ENCODE measurements at places on chromosomes 12 and 14.

DNA sequence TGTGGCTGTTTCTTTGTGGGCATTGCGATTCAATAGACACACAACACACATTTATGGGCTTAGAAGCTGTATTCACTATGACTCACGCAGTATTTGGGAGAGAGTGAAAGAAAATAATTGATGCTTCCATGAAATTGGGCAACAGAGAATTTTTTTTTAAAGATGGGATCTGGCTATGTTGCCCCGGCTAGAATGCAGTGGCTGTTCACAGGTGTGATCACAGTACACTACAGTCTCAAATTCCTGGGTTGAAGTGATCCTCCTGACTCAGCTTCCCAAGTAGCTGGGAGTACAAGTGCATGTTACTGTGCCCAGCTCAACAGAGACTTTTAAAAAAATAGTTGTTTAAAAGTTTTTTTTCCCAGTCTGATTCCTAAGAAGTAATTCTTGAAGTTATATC is 146.3 kb downstream of the APAF1 start:
- DNase-seq: no peak
- H3K27ac ChIP-seq: no peak overlapping the region
- peaks cover 2% of the 10 kb centered on the region for H3K27me3 ChIP-seq

DNA sequence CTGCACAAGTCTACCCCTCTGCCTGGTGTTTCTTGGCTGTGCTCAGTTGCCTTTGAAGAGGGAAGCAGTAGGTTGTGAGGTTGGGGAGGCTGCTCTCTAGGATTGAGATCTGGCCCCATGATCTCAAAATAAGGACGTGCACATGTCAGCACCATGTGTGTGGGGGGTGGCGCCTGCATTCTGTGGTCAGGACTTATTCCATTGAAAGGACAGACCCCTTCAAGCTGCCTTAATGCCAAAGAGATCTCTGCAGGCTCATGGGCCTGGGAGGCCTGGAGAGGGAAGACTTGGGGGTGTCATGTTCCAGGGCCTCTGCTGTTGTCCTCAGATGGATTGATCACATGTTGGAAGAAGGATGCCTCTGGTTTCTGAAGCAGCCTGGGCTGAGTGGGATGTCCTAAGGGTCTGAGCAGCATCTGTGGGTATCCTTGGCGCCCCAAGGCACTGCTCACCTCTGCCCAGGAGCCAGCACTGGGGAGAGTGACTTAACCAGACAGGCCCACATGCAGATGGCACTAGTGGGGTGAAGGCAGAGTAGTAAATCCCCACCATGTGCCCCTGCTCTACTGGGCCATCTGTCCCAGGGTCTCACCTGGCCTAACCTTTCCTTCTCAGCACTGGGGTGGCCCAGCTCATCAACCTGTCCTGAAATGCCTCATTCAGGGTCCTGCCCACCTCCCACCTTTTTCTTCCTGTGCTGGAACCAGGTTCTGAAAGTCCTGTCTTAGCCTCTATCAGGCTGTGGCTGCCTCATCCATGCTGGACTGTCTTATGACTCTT is 118.9 kb downstream of the ADGRD1 start:
- H3K4me3 ChIP-seq: no peak overlapping the region
- H3K27me3 ChIP-seq: peaks cover 4% of the 10 kb centered on the region
- H3K36me3 ChIP-seq: no peaks in the 10 kb centered on the region
- H3K27ac ChIP-seq: no peak overlapping the region
- no peaks in the 10 kb centered on the region for H3K4me1 ChIP-seq

- no peak for DNase-seq
- no peak overlapping the region for H3K27ac ChIP-seq
- H3K36me3 ChIP-seq: peaks cover 35% of the 10 kb centered on the region
- no peak overlapping the region for H3K4me3 ChIP-seq
- no peaks in the 10 kb centered on the region for H3K27me3 ChIP-seq
- peaks cover 3% of the 10 kb centered on the region for H3K4me1 ChIP-seq
These were observed 8.0 kb downstream of the SLC8B1 start for GRCh38 chr12:113326775-113327395.

GRCh38 chr12:2886768-2887450 is 3.8 kb upstream of the TULP3 start:
- H3K4me3 ChIP-seq: no peak overlapping the region
- peaks cover 22% of the 10 kb centered on the region for H3K36me3 ChIP-seq
- no peak for DNase-seq
- H3K27ac ChIP-seq: no peak overlapping the region
- H3K4me1 ChIP-seq: peaks cover 32% of the 10 kb centered on the region
- no peaks in the 10 kb centered on the region for H3K27me3 ChIP-seq

DNA sequence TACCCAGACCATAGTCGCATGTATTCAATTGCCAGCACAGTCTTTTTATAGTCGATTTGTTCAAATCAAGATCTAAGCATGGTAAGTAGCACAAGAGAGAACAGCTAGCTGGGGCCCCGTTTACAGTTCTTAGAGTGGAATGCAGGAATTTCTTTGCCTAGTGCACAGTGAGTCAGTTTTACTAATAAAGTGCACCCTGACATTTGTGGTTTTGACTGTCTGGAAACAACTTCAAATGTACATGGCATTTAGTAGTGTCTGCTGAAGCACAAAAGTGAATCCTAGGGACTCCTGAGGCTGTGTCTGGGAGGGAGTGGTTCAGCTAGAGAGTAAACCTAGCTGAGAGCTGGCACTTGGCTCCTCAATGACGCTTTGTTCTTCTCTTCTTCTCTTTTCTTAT is 64.9 kb downstream of the TMX1 start:
- H3K36me3 ChIP-seq: no peaks in the 10 kb centered on the region
- no peaks in the 10 kb centered on the region for H3K4me1 ChIP-seq
- no peak for DNase-seq
- no peak overlapping the region for H3K4me3 ChIP-seq
- H3K27ac ChIP-seq: no peak overlapping the region
- H3K27me3 ChIP-seq: peaks cover 3% of the 10 kb centered on the region

DNA sequence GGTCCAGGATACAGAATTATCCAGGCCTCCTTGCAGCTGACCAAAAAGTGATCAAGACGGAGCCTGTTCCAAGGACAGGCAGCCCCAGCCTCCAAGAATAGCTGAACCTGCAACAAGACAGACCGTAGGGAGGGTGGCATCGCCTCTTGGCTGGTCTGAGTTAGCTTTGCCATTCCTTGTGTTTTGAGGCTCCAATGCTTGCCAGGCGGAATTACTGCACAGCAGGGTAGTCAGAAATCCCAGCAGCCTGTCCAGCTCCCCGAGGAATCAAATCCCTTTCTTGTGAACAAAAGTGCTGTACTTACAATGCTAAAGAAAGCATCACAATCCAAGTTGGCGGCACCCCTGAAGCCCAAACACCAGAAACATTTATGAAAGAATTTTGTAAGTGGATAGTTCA is 246.9 kb downstream of the TMEM132C start:
- no peak overlapping the region for H3K27ac ChIP-seq
- no peaks in the 10 kb centered on the region for H3K36me3 ChIP-seq
- no peaks in the 10 kb centered on the region for H3K27me3 ChIP-seq
- no peak for DNase-seq

GRCh38 chr12:13887779-13888388 is 93.5 kb downstream of the GRIN2B start:
- H3K27me3 ChIP-seq: peaks cover 29% of the 10 kb centered on the region
- no peak for DNase-seq
- H3K27ac ChIP-seq: no peak overlapping the region
- H3K36me3 ChIP-seq: no peaks in the 10 kb centered on the region
- no peaks in the 10 kb centered on the region for H3K4me1 ChIP-seq

- DNase-seq: no peak
- no peak overlapping the region for H3K27ac ChIP-seq
- H3K36me3 ChIP-seq: no peaks in the 10 kb centered on the region
- H3K4me1 ChIP-seq: no peaks in the 10 kb centered on the region
These were observed 34.8 kb upstream of the TESC start for GRCh38 chr12:117134059-117134458.

DNA sequence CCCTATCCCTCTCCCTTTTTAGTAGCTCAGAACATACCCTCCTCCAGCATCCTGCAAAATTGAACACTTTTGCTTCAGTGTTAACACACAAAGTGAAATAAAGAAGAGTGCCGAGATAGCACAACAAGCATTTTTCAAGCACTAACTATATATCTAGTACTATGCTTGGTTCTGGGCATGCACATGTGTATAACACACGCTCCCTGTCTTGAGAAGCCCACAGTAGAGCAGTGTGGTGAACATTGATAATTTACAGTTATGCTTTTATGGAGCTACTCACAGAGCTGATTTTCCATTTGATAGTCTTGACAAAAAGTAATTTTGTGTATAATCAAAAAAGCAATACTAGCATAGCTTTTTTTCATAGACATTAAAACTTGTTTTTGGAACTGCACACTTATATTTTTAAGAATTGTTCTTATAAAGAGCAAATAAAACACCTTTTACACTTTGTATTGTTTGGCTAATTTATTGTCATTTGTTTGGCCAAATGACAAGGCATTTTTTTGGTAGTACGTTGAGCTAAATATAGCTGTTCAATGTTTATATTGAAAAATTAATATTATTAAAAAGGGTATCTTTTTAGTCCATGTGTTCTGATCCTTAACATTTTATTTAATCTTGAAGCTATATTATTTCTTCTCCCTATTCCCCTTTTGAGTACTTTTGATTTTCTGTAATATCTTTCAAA is 39.7 kb downstream of the LEMD3 start:
- peaks cover 14% of the 10 kb centered on the region for H3K36me3 ChIP-seq
- no peak for DNase-seq
- no peaks in the 10 kb centered on the region for H3K27me3 ChIP-seq
- peaks cover 61% of the 10 kb centered on the region for H3K4me1 ChIP-seq
- peak overlapping the region; percentile 85 for H3K27ac ChIP-seq

- H3K4me3 ChIP-seq: no peak overlapping the region
- peaks cover 15% of the 10 kb centered on the region for H3K27me3 ChIP-seq
- H3K27ac ChIP-seq: no peak overlapping the region
- H3K36me3 ChIP-seq: no peaks in the 10 kb centered on the region
- DNase-seq: no peak
These were observed 91.0 kb downstream of the NTN4 start for GRCh38 chr12:95699579-95699978.

GRCh38 chr12:3342051-3342450 is 149.0 kb upstream of the PRMT8 start:
- no peaks in the 10 kb centered on the region for H3K36me3 ChIP-seq
- no peak overlapping the region for H3K4me3 ChIP-seq

- H3K27ac ChIP-seq: no peak overlapping the region
- no peaks in the 10 kb centered on the region for H3K27me3 ChIP-seq
- H3K4me1 ChIP-seq: no peaks in the 10 kb centered on the region
- DNase-seq: no peak
These were observed 466.5 kb downstream of the TMTC2 start for GRCh38 chr12:83153177-83153576.

- H3K27ac ChIP-seq: no peak overlapping the region
- no peak overlapping the region for H3K4me3 ChIP-seq
- H3K27me3 ChIP-seq: no peaks in the 10 kb centered on the region
- DNase-seq: no peak
- H3K4me1 ChIP-seq: no peaks in the 10 kb centered on the region
These were observed 187.4 kb downstream of the KLHL28 start for GRCh38 chr14:44774396-44774795.

GRCh38 chr14:54567639-54568561 is 972 bp downstream of the SAMD4A start:
- no peaks in the 10 kb centered on the region for H3K27me3 ChIP-seq
- DNase-seq: peak; percentile 47
- H3K36me3 ChIP-seq: peaks cover 8% of the 10 kb centered on the region
- H3K4me1 ChIP-seq: peaks cover 28% of the 10 kb centered on the region
- H3K27ac ChIP-seq: peak overlapping the region; percentile 96

DNA sequence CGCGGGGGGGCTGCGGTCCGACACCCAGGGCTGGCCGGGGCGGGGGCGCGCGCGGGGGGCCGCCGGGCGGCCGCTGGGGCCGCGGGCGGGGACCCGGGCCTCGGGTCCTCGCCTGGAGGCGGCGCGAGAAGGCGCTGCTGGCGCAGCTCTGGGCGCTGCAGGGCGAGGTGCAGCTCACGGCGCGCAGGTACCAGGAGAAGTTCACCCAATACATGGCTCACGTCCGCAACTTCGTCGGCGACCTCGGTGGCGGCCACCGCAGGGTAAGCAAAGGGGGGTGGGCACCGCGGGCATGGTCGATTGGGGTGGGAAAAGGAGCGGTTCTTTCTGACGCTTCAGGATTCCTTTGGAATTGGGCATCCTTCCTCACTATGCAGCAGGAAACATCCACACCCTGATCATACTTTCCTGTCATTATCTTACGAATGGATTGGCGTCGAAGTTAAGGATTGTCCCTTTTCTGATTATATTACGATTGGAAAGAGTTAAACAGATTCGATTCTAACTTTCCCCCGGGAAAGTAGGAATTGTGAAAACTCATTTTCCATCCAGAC is 798 bp downstream of the PDZRN4 start:
- H3K36me3 ChIP-seq: no peaks in the 10 kb centered on the region
- no peak overlapping the region for H3K27ac ChIP-seq
- peaks cover 13% of the 10 kb centered on the region for H3K4me1 ChIP-seq
- H3K4me3 ChIP-seq: no peak overlapping the region

DNA sequence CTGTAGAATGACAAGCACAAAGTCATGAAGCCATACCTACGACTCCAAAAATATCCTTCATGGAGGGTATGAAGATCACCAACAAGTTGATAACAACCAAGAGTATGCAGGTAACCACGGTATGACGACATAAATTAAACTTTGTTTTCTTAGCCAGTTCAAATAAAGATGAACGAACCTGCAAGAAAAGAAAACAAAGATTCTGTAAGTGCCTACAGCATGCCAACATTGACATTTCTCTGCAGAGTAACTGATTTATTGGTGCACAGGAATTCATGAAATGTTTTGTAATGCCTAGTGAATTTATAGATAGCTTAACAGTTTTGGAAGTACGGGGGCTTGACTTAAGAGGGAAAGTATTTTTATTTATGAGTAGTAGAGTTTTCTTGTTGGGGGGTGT is 71.0 kb downstream of the SLC38A1 start:
- no peak for DNase-seq
- no peak overlapping the region for H3K27ac ChIP-seq
- peaks cover 97% of the 10 kb centered on the region for H3K36me3 ChIP-seq

GRCh38 chr12:102735104-102735503 is 181.9 kb downstream of the PAH start:
- no peaks in the 10 kb centered on the region for H3K27me3 ChIP-seq
- H3K4me1 ChIP-seq: peaks cover 10% of the 10 kb centered on the region
- no peak overlapping the region for H3K4me3 ChIP-seq
- H3K36me3 ChIP-seq: no peaks in the 10 kb centered on the region

GRCh38 chr12:14576896-14577295 is 9.2 kb upstream of the PLBD1 start:
- H3K27me3 ChIP-seq: no peaks in the 10 kb centered on the region
- no peak overlapping the region for H3K4me3 ChIP-seq
- no peak overlapping the region for H3K27ac ChIP-seq
- no peaks in the 10 kb centered on the region for H3K36me3 ChIP-seq

GRCh38 chr14:32332415-32333316 is 3.6 kb downstream of the AKAP6 start:
- H3K4me1 ChIP-seq: no peaks in the 10 kb centered on the region
- no peak overlapping the region for H3K4me3 ChIP-seq
- DNase-seq: no peak
- H3K36me3 ChIP-seq: no peaks in the 10 kb centered on the region
- H3K27me3 ChIP-seq: no peaks in the 10 kb centered on the region

GRCh38 chr14:104196461-104197140 is 58.2 kb downstream of the KIF26A start:
- peaks cover 2% of the 10 kb centered on the region for H3K27me3 ChIP-seq
- H3K36me3 ChIP-seq: no peaks in the 10 kb centered on the region
- DNase-seq: no peak
- no peak overlapping the region for H3K4me3 ChIP-seq

- no peaks in the 10 kb centered on the region for H3K4me1 ChIP-seq
- no peak for DNase-seq
- H3K27me3 ChIP-seq: no peaks in the 10 kb centered on the region
- no peak overlapping the region for H3K27ac ChIP-seq
These were observed 7.8 kb upstream of the MTERF2 start for GRCh38 chr12:106994579-106995220.
